Muscle of leg (tissue), 16 donors: ENCODE measurements at places on chromosomes 6 and 20. TPM values are rescaled to one million over a fixed set of nuclear protein-coding genes. Genes with fewer than 3 reads are reported as not detected.

KHDC1L gene
- 0.13 TPM for total RNA-seq

HAO1 gene
- not detected for total RNA-seq

TBX18 gene
- total RNA-seq: 20.3 TPM

MMUT gene
- 15.0 TPM for total RNA-seq

PGC gene
- total RNA-seq: not detected

UNC5CL gene
- total RNA-seq: 3.0 TPM

MAPK13 gene
- 2.3 TPM for total RNA-seq

LRRN4 gene
- under 0.01 TPM for total RNA-seq

PNLDC1 gene
- 0.22 TPM for total RNA-seq

DSP gene
- 1.4 TPM for total RNA-seq

BPIFB1 gene
- total RNA-seq: not detected

EDN1 gene
- 3.3 TPM for total RNA-seq

DLL1 gene
- total RNA-seq: 12.8 TPM

CLDN20 gene
- not detected for total RNA-seq

CUL7 gene
- total RNA-seq: 36.8 TPM

CCR6 gene
- not detected for total RNA-seq

NOX3 gene
- total RNA-seq: not detected

TRIM15 gene
- total RNA-seq: not detected

GPSM3 gene
- 4.3 TPM for total RNA-seq

F13A1 gene
- 48.6 TPM for total RNA-seq

BTN1A1 gene
- total RNA-seq: 0.04 TPM

DNAH8 gene
- 2.2 TPM for total RNA-seq

THBD gene
- 5.1 TPM for total RNA-seq

AP5S1 gene
- 9.2 TPM for total RNA-seq

TRIM10 gene
- 0.18 TPM for total RNA-seq

SLC22A16 gene
- 0.22 TPM for total RNA-seq

SLC26A8 gene
- not detected for total RNA-seq

SYCP2 gene
- total RNA-seq: 3.1 TPM

PDE7B gene
- 10.3 TPM for total RNA-seq

SRMS gene
- total RNA-seq: not detected

BNIP5 gene
- total RNA-seq: 0.04 TPM

FGD2 gene
- total RNA-seq: 4.1 TPM

MAN1A1 gene
- 34.9 TPM for total RNA-seq

IMPG1 gene
- total RNA-seq: 0.22 TPM

PGBD1 gene
- total RNA-seq: 6.3 TPM

PACRG gene
- total RNA-seq: 1.8 TPM

TNNC2 gene
- 3,356 TPM for total RNA-seq
